Hepatic stellate cell (primary cell): ENCODE measurements at places on chromosomes 6 and 20.

- DNase-seq = no peak
These were observed 3.3 kb downstream of the TRERF1 start for GRCh38 chr6:42448391-42448790.

DNA sequence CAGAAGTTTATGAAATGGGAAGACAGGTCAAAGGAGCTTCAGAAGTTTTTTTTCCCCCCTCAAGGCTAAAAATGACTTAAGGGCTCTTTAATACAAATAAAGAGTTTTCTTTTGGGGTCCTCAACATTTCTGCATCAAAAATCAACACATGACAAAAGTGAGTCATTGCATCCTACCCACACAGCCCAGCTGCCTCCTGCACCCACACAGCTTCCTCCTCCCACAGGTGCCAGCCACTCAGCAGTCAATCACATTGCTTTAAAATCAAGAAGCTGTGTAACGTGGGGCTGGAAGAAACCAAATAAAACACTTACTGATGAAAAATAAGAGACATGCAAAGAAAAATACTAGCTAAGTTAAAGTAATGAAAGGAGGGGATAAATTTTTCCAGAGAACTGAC is 68.5 kb downstream of the MAP3K5 start:
- DNase-seq = no peak

DNA sequence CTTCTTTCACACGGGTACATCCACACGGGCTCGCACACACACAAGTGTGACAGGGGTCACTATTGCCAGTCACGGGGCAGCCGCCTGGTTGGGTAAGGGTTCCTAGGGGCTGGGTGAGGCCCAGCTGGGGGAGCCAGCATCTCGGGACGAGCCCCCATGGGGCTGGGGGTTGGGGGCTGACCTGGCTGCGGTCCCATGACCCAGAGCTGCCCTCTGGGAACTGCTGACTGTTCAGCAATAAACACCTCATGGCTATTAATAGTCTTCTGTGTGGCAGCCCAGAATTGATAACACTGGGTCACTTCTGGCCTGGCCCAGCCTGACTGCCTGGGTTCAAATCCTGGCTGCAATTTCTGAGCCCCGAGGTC is 23.8 kb downstream of the VEGFA start:
- DNase-seq = no peak

- no peak for DNase-seq
These were observed 58.0 kb downstream of the GINS1 start for GRCh38 chr20:25465243-25466135.
